NCI-H2227 treated with DMSO at 0.1 percent for 48 hours (cell line): ENCODE measurements at places on chromosomes 3 and 15.

- no peak for DNase-seq
Measured at GRCh38 chr3:56081246-56081645, 387.0 kb downstream of the ERC2 start.

DNA sequence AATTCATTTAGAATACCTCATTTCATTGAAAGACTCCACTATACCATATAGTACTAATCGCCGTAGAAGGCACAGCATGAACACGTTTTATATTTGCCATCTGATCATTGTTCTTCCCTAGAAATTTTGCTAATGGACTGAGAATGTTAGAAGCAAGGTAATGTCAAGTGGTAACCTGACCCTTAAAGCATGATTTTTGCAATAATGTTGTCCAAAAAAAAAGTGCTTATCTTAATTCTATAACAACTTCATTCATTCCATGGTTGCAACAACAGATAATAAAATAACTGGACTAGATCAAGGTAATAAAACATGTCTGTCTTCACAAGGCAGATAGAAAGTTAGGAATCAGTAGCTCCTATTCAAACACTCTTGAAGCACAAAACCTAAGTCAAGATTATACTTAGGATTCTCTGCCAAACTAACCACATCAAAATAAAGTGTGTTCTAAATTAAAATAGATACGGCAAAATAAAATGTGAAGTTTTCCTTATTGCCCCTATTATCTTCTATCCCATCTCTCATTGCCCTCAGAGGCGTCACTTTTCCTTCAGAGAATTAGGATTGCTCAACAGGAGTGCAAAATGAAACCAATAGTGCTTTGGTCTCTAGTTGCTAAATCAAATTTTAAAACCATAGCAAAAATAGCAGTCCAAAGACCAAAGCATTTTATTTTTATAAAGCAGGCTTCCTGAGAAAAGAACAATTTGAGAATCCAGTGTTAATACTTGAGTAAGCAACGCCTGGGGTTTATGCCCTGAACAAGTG, 317.4 kb upstream of the UBE2E2 start:
- DNase-seq: no peak

GRCh38 chr15:84890670-84891162, 6.3 kb downstream of the SLC28A1 start:
- DNase-seq: no peak

- DNase-seq: no peak
Measured at GRCh38 chr3:15298504-15298903, 33.9 kb downstream of the SH3BP5 start.

- DNase-seq: no peak
Measured at GRCh38 chr15:69883306-69883705, 214.4 kb downstream of the TLE3 start.

- DNase-seq: no peak
Measured at GRCh38 chr3:105214590-105214989, 152.1 kb upstream of the ALCAM start.

GRCh38 chr3:186361762-186362536, at the start of gene DGKG:
Gene DGKG (minus strand): TSS chr3:186362234. CDS start chr3:186320459, 41,775 bp downstream.
- peak; percentile 24 for DNase-seq

DNA sequence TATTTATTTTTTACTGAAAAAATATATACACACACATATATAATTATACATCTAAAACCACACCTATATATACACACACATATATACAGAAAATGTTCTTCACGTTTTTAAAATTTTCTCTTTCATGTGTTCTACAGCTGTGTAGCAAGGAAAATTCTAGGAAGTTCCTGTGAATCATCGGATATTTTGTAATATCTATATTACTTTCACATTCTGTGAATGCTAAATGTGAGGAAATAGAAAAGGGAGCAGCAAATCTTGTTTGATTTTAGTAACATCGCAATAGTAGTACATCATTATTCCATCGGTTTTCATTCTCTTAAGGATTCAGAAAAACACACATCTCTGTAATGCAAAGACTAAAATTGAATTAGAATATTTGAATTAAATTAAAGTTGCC, 836.8 kb upstream of the NECTIN3 start:
- DNase-seq: no peak

- DNase-seq: no peak
Measured at GRCh38 chr15:77544162-77544561, 88.5 kb downstream of the LINGO1 start.

DNA sequence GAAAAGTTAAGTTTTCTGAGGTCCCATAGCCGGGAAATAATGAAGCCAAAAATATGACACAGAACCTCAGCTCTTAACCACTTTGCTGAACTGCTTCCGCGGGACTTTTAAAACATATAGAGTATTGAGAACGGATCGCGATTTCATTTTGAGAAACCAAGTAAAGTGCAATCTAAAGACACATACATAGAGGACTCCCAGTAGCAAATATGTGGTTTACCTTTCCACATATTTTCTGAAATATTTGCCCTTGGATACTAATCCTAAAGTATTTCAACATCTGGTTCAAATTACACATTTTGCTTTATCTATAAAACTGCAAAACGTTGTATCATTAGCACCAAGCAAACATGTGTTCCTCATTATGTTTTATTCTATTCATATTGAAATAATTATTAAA, 776.5 kb downstream of the ROBO2 start:
- no peak for DNase-seq

DNA sequence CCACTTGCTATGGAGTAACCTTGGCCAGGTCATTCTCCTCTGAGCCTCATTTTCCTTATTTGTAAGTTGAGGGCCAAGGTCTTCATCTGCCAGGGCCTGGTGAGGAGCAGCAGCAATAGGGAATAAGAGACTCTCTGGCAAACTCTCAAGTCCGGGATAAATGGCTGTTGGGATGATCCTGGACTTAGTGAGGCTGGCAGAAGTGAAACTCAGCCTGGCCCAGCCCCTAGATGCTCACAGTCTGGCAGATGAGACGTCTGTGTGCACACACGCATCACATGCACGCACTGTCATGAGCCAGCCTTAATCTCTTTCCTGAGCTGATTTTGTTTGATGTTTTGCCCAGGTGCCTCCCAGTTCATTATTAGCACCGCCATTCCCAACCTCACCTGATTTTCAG, 26.8 kb downstream of the SLC6A6 start:
- DNase-seq: no peak

- DNase-seq: no peak
Measured at GRCh38 chr15:85615930-85616329, 178.8 kb downstream of the KLHL25 start.

DNA sequence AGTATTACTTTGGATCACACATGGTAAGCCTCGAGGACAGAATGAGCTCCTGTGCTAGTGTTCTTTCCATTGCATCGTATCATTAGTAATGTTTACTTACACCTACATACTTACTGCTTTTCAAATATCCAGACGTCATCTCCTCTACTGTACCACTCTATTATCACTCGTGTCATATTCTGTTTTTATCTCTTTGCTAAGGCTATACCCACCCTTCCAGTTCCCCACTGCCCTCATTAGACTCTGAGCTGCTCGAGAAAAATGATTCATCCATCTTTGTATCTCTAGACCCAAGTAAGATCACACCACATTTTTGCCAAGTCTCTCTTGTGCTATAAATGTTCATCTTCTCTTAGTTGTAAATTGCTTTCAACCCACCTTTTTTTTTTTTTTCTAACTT, 245.7 kb downstream of the TIGIT start:
- no peak for DNase-seq

DNA sequence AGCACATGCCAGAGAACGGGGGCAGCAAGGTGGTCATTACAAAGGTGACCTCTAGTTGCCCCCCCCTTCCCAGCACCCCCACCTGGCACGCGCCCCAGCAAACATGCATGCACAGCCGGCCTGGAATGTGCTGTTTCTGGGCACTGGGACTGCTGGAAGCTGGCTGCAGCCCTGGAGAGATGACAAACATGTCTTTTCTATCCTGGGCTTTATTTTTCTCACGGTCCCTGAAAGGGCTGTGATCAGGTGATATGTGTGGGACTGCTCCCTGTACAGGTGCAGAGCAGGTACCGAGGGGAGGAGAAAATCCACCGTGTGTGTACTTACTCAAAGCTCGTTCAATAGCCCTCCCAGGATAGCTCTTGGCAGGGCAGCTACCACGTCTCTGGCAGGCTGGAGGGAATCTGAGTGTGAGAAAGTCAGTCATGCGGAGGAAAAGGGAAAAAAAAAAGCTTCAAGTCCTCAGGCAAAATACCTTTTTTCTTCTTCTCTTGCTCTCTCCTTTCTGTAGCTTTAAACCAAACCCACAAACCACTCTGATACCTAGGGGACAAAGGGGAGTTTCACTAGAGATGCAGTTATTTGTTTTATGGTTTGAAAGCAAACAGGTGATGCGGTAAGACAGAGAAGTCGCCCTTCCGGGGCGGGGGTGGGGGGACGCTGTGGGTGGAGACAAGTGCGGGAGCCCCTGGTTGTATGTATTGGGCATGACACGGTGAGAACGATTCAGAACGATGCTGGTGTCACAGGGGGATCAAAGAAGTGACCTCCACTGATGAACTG, 5.0 kb upstream of the HES1 start:
- no peak for DNase-seq

GRCh38 chr15:91072161-91072560, 27.9 kb upstream of the SV2B start:
- no peak for DNase-seq

- DNase-seq: no peak
Measured at GRCh38 chr15:22892333-22892732, 53.9 kb downstream of the NIPA2 start.

DNA sequence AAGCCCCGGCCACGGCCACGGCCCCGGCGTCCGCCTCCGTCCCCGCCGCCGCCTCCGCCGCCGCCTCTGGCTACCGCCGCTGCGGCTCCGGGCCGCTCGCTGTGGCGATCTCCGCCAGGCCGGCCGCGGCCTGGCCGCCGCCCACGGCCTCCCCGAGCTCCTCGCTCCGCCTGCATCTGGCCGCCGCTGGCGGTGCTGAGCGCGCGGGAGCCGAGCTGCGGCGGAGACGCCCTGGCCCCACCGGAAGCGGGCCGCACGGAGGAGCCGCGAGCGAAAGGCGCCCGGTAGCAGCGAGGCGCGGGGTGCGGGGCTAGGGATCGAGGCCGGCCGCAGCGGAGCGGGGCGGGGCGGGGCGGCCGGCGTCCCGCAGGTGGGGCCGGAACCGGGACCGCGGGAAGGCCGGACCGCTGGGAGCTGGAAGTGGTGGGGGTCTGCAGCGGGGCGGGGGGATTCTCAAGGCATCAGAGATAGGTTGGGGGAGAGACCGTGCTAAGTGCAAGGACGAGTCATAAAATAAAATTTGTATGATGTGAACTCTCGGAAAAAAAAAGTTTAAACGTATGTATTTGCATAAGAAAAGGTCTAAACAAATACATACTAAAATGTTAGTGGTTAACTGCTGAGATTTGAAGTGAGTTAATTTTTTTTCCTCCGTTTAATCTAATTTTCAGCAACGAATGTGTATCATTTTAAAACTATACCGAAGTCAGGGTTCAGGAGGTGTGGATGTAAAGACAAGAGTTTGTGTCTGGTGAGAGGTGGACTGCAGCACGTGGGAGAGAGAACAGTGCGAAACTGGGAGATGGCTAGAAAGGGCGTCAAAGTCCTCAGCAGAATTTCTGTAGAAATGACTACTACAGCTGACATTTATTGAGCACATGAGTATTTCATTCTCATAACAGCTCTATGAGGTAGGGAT, at the start of gene AVEN:
Gene AVEN, minus strand, starts transcription at position 334 of the 919 bp plus-strand sequence. Its CDS starts 158 bp downstream, at position 176.
- peak; percentile 20 for DNase-seq

- DNase-seq: no peak
Measured at GRCh38 chr15:68415501-68416157, 16.3 kb downstream of the ITGA11 start.

DNA sequence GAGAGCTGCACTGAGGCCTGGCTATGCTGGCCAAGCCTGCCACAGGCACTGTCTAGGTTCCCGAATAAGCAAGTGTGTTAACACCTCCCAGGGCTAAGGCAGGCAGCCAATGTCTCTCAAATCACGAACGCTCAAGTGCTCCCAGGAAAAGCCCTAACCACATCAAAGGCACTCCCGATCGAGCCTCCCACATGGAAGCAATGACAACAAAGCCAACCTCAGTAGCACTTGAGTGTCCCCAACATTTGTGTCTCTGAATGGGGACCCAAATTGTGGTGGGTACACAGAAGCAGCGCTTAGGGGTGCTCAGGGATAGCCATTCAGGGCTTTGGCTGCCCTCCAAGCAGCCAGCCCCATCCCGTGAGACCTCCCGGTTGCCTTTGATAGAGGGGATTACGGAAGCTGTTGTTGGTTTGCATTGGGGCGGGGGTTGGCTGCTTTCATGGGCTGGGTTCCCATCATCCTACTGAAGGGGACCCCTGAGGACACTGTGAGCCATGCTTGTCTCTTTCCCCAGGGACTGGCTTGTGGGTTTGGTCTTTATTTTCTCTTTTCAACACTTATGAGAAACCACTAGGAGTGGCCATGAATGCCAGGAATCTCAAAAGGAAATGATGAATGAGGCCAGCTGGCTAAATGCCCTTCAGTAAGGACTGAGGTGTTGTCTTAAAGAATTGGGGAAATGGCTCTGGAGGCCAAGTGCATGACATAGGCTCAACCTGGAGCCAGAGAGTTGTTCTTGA, 234.1 kb upstream of the FEZF2 start:
- DNase-seq: no peak

- DNase-seq: no peak
Measured at GRCh38 chr3:189232790-189233189, 61.0 kb downstream of the TPRG1 start.

DNA sequence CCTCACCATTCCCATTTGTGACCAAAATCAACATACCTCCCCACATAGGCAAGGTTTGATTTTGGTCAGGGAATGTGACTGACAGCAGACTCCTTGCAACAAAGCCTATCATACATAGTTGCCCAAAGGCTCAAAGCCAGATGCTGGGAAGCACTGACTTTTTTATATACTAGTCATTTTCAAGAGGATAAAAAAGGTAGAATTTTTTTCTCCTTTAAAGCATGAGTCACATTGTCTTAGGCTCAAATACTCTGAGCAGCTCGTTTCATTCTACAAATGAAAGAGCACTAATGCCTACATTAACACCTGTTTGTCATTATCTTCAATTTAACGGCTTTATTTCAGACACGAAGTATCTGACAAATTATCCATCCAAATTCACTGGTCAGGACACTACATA, 36.2 kb downstream of the ICE2 start:
- no peak for DNase-seq

GRCh38 chr15:67968564-67968963, 85.6 kb upstream of the PIAS1 start:
- DNase-seq: peak; percentile 67

DNA sequence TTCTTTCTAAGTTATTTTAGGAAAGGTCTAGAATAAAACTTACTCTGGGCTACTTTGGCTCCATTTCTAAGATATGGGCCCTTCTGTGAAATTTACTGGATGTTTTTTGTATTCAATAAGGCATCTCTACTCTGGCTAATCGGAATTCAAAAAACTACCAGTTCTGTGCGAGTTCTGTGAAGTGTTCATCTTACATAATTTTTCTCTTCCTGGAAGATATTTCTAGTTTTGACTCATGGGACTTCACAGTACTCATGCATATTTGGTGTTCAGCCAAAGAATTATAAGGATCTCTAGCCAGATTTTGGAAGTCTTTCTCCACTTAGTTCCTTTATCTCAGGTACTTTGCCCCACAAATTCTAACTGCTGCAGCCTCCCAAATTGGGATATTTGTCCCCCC, 46.4 kb upstream of the MBNL1 start:
- DNase-seq: no peak

- DNase-seq: no peak
Measured at GRCh38 chr15:89809787-89810148, 4.9 kb downstream of the ANPEP start.

- no peak for DNase-seq
Measured at GRCh38 chr3:152352554-152352953, 83.8 kb downstream of the MBNL1 start.
